Cortex of kidney (tissue), 1 donor: ENCODE measurements at places on chromosomes 6 and 20.

- DNase-seq, result no peak
Observed at GRCh38 chr6:155352811-155353210, 38.5 kb upstream of the TFB1M start.

GRCh38 chr6:56448046-56448445 lies 194.6 kb downstream of the DST start:
- no peak for DNase-seq

- DNase-seq, result no peak
Observed at GRCh38 chr6:42007286-42008137, 42.8 kb upstream of the TAF8 start.

DNA sequence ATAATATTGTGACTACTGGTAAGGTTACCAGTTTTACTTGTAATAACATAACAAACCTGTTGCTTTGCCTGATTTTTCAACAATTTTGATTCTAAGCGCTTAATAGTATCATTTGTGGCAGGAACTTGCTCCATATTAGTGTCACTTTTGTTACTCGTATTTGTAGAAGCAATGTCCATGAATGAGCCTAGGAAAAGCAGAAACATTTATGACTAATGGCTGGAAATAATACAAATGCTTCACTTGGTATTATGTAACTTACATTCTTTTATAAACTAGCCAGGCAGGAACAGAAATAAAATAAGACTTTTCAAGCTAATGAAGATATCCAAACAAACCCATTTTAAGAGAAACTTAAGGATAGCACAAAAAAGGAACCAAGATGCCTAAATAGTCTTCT lies 38.9 kb downstream of the MAP3K7 start:
- no peak for DNase-seq

DNA sequence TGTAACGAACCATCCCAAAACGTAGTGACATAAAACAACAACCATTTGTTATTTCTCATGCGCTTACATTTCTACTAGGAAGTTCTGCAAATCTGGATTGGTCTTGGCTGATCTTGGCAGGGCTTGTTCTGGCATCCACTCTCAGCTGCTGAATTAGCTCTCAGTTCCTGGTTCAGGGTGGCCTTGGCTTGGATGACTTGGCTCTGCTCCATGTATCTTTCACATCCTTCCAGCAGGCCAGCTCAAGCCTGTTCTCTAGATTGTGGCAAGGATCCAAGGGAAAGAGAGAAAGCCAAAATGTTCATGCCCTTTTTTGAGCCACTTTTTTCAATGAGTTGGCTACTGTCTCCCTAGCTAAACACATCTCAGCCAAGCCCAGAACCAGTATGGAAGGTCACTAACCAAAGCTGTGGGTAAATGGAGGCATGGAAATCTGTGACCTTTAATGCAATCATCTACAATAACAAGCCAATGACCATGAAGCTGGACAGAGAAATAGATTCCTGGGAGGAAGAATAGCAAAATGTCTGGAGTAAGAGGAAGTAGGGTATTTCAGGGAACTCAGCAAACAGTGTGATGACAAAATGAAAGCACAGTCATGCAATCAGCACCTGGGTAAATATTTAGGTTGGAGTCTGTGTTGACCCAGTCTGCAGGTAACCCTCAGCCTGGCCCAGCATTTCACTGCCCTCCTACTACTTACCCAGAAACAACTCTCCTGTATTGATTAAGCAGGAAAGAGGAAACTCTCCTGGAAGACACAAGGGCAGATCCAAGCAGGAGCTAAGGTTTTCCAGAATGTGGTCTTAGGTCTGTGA lies 32.7 kb upstream of the SNAP25 start:
- no peak for DNase-seq

GRCh38 chr6:138555421-138555988 lies 56.2 kb upstream of the NHSL1 start:
- DNase-seq, result no peak

- DNase-seq, result no peak
Observed at GRCh38 chr20:32966382-32966781, 37.9 kb downstream of the SUN5 start.

DNA sequence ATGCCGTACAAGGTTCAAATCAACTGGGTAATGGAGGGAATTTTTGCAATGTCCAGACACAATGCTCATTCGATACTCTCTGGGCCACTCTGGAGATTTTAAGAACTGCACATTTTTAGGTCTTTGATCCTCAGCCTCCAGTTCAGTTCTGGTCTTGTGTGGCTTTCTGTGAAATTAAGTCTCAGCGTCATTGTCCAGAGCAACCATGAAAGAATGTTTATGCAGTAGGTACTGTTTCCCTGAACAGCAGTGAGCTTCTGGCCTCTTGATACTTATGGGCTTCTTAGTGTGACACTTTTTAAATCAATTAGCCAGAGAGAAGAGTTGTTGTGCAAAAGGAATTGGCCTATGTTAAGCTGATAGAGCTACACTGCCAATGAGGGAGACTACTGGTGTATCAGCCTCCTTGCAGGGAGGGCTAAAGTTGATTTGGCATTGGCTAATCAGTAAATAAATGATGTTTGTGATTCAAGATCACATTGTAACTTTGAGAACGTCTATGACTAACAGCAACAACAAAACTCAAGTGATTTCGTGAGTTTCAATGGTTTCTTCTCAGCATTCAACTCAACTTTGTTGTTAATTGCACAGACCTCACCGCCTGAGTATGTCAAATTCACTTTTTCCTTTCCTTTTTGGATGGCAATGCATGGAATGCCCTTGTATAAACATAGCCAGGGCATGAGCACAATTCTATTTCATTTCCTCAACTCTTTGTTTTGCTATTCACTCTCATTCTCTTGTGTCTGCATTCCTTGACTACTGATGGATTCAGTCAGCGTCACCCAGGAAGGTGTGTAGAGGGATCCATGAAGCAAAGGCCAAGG lies 85.1 kb downstream of the GJA1 start:
- no peak for DNase-seq

DNA sequence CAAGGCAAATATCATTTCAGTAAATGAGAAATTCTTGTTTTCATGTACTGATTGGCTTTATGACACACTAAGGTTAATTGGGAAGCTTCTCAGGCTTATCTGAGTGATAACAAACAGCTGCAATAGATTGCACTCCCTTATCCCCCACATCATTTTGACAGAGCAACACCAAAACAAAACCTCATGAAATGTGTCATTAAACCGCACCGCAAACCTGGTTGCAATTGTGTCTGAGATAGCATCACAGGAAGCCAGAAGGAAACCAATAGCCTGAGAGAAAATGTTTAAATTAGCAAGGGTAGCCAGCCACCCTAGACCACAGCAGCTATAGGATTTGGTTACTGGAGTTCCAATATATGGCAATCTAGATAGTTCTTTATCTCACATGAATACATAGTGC lies 31.6 kb upstream of the LAMA4 start:
- no peak for DNase-seq

DNA sequence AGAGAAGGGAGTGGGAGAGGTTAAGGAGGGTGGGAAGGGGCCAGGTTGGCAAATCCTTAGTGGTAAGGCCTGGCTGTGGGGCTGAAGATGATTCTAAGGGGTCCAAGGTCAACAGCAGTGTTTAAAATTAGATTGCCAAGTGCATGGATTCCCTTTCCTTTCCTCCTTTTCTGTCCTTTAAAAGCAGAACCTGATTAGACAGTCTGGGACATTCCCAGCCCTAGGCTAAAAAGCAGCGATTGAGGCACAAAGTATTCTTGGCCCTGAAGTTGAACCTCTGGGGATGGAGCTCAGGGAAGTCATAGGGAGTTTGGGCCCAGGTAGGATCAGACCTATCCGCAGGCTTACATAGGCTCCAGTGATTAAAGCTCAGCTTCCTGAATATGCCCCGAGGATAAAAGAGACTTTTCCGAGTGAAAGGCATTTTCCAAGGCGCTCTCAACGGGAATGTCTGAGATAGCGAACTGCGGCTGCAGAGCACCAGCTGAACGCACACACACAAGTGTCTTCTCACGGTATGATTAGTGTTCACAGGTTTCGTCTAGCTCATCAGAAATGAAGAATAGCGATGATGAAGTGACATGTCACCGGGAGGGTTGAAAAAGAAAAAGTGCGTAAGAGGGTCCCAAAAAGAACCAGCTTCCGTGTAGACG lies 787 bp upstream of the CARMIL1 start:
- DNase-seq, result no peak

DNA sequence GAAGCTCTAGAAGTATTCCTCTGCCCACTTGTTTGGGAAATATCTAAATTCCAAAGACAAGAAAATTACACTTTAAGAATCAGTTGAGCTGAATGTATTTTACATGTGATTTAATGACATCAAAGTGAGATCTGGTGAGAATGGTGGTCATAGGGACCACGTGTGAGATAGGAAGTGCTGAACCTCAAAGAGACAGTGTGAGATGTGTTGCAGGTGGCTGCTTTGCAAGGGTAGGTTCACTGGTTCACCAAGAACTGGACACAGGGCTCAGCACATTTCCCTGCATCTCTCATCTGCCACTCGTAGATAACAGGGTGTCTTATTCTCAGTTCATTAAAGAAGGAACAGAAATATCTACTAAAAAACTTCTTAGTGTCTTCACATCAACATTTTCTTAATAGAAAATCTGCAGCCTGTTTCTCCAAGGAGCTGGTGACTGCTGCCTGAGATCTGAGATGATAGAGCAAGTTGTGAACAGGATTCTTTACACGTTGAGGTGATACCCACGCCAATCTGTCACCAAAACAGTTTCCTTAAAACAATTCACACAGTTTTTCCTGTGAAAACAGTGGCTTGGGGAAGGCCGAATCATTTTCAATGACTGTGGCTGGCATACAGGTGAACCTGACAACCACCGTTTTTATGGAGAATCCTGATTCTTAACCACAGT lies 7.2 kb downstream of the CCR6 start:
- DNase-seq, result no peak

- no peak for DNase-seq
Observed at GRCh38 chr6:141437685-141438084, 695.0 kb upstream of the GJE1 start.

DNA sequence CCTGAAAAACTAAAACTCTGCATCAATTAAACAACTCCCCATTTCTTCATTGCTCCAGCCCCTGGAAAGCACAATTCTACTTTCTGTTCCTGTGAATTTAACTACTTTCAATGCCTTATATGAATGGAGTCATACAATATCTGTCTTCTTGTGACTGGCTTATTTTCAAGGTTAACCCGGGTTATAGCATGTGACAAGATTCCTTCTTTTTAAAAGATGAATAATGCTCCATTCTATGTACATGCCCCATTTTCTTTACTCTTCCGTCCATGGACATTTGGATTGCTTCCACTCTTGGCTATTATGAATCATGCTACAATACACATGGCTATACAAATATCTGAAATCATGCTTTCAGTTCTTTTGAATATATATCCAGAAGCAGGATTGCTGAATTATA lies 334.9 kb upstream of the ID4 start:
- DNase-seq, result no peak

- no peak for DNase-seq
Observed at GRCh38 chr6:31621320-31621939, 915 bp downstream of the PRRC2A start.

- no peak for DNase-seq
Observed at GRCh38 chr6:15491255-15491985, 171.4 kb downstream of the DTNBP1 start.

DNA sequence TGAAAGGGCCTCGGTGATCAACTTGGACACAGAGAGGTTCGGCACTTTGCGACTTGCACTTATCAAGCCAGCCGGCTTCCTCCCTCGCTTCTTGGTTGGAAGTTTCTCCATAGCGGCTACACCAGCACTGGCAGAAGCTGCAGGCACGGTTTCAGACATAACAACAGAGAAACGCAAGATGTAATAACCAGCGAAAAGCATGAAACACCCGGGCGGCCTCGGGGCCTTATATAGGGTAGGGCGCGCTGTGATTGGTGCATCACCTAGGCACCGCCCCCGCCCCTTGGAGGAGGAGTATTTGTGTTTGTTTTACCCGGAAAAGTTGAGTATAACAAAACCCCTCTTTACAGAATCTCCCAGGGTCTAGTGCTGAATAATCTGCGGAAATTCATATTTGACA lies 20.7 kb downstream of the HFE start:
- DNase-seq, result no peak

GRCh38 chr6:117483004-117483644 lies 650 bp downstream of the DCBLD1 start:
- no peak for DNase-seq

DNA sequence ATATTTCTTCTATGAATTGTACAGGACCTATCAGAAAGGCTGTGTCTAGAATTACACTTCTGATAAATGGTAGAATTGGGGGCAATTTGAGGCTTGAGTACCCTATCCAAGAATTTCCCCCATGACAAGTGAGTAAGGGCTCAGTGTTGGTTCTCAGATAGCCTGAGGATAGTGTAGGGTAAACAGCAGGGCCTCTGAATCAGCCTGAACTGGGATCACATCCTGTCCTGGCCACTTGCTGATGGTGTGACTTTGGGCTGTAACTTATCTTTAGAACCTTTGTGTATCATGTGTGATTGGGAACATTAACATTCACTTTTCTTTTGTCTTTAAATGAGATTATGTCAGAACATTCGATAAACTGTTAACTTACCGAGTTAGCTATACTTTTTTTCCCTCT lies 151.0 kb downstream of the CLIC5 start:
- DNase-seq, result no peak

DNA sequence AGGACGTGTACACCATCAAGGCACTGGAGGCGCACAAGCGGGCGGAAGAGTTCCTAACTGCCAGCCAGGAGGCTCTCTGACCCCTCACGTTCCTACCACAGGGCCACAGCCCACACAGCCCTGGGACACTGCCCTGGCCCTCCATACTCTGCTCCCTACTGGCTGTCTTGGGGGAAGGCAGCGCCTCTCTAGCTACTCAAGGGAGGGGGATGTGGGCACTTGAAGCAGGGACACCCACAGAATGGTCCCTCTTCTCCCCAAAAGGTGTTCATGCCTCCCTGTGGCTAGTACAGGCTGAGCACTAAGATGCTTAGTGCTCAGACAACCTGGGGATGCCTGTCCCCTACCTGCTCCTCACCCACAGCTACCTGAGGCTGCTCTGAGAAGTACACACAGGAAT lies 2.5 kb downstream of the MEA1 start:
- DNase-seq, result no peak

- no peak for DNase-seq
Observed at GRCh38 chr20:63509088-63509564, 10.2 kb upstream of the EEF1A2 start.
